T-helper 17 cell (primary cell): ENCODE measurements at places on chromosomes 1 and 21. TPM values are rescaled to one million over a fixed set of nuclear protein-coding genes. Genes with fewer than 3 reads are reported as not detected.

Gene UBE2U
- total RNA-seq: not detected

Gene OR2L8
- 0.62 TPM for total RNA-seq

Gene PKN2
- total RNA-seq: 42.6 TPM

Gene TNFSF4
- 1.9 TPM for total RNA-seq

DNA sequence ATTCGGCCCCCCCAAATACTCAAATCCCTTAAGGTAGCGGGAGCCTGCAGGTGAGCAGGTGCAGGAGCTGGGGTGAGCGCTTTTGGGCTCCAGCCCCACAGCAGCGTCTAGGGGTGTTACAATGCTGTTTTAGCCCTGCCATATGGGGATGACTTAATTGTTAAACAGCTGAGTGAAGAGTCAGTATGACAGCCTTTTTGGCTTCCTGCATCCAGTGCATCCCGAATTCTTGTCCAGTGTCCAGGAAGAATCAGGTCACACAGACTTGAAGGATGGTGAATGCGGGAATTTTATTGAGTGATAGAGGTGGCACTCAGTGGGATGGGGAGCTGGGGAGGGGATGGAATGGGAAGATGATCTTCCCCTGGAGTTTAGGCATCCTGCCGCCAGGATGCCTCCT lies 30.4 kb upstream of the HHAT start:
- no peak for DNase-seq

DNA sequence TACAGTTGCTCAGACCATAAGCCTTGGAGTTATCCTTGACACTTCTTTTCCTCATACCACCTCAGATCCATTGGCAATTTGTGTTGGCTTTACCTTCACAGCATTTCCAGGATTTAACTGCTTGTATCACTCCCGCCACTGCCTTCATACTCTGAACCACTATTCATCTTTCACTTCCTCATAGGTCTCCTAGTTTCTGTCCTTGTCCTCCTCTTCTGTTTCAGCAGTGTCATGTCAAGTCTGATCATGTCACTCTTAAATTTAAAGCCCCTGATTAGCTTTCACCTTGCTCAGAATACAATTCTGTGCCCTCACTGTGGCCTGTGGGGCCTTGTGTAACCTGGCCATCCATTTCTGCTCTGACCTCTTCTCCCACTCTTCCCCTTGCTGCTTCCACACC lies 34.7 kb upstream of the C1orf115 start:
- no peak for DNase-seq
